ENCODE measurements at places on chromosomes 3 and 15. TPM values are rescaled to one million over a fixed set of nuclear protein-coding genes. Genes with fewer than 3 reads are reported as not detected.

The RTP2 gene
- not detected for total RNA-seq

The RAB6B gene
- 0.65 TPM for total RNA-seq

The CFAP92 gene
- total RNA-seq, result 0.29 TPM

The ITPKA gene
- 2.8 TPM for total RNA-seq

The NRROS gene
- total RNA-seq, result 38.8 TPM

DNA sequence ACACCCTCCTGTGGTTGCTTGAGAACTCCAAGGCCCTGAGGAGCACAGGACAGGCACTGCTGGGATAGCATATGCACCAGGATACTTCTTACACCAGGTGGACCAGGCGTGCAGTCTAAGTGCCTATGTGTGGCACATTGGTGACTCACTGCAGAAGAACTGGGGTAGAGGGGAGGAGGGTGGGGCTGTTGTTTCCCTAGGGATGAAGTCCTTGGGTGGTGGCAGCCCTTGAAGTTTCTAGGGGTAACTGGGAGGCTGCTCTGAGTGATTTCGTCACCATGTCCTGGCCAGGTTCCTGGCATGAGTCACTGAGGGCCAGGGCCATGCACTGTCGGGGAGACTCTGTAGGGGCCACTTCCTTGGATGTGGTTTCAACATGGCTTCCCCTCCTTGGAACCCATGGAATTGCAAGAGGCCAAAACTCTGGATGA, 15.9 kb downstream of the MYZAP start:
- H3K27ac ChIP-seq, result no peak overlapping the region
- DNase-seq, result no peak
- H3K4me1 ChIP-seq, result no peaks in the 10 kb centered on the region
- no peak overlapping the region for H3K4me3 ChIP-seq

DNA sequence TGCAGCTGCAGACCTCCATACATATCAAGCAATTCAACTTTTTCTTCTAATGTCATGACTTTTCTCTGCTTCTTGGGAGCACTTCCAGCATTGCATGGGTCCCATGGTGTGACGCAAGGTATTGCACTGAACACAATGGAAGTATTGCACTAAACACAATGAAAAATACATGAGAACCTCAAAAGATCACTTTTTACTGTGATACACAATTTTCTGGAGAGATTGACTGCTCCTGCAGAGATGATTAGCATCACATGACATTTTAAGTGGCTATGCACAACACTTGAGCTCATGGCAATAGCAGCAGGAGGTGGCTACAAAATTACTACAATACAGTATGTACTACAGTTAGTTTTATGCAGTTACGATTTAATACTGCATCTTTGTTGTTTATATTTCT, 113.5 kb upstream of the BHLHE40 start:
- peaks cover 60% of the 10 kb centered on the region for H3K4me1 ChIP-seq
- no peak overlapping the region for H3K4me3 ChIP-seq
- H3K36me3 ChIP-seq, result peaks cover 34% of the 10 kb centered on the region

- H3K27ac ChIP-seq, result no peak overlapping the region
- no peaks in the 10 kb centered on the region for H3K27me3 ChIP-seq
- no peaks in the 10 kb centered on the region for H3K4me1 ChIP-seq
- no peak overlapping the region for H3K4me3 ChIP-seq
- no peaks in the 10 kb centered on the region for H3K36me3 ChIP-seq
- no peak for DNase-seq
These were observed 298.8 kb upstream of the CTDSPL start for GRCh38 chr3:37562876-37563275.

DNA sequence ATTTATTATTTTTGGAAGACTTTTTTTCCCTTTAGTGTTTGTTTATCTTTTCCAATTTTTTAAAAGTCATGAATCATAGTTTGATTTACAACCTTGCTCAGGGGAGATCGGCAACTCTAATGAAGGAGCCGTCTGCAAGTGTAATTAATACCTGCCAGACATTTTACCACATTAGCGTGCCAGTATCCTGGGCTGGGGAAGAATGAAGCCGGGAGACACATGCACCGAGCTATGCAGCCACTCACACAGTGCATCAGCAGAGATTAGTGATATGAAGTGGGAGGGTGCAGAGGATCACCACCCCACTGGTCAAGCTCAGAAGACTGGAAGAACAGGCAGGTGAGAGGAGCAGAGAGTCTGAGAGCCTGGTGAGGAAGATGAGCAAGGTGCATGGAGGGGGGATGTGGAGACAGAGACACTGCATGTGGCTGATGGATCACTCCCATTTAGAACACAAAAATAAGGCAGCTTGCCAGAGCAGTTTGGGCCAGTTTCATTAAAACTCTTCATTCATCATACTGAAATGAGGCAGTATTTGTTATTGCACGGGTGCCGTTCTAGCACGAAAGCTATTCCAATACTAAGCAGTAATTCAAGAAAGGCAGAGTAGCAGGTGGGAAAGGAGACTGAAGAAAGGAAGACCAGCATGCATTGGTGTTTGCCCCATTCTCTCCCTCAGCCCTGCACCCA, 821.6 kb downstream of the TUSC7 start:
- H3K27me3 ChIP-seq, result no peaks in the 10 kb centered on the region
- H3K4me3 ChIP-seq, result no peak overlapping the region
- H3K4me1 ChIP-seq, result no peaks in the 10 kb centered on the region
- no peak for DNase-seq

DNA sequence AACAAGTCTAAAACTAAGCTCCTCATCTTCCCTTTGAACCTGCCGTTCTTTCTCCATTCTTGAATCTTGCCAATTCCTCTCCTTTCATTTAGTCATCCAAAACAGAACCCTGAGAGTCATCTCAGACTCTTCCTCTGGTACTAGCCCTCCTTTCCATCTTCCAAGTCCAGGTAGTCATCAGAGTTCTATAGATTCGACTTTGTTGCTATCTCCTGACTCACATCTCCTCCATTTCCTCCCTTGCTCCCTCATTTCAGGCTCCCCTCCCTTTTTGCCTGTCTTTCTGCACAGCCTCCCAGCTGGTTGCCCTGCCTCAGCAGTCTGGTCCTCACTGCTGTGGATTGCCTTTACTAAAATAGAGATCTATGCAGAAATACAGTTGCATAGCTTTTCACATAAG, 4.7 kb downstream of the ATG7 start:
- peaks cover 38% of the 10 kb centered on the region for H3K36me3 ChIP-seq
- H3K4me1 ChIP-seq, result peaks cover 60% of the 10 kb centered on the region
- no peak overlapping the region for H3K27ac ChIP-seq
- no peak for DNase-seq
